Left renal pelvis (tissue), 4 donors: ENCODE measurements at places on chromosomes 12 and 14. TPM values are rescaled to one million over a fixed set of nuclear protein-coding genes. Genes with fewer than 3 reads are reported as not detected.

GRCh38 chr14:26173581-26174110 is 424.2 kb downstream of the NOVA1 start:
- DNase-seq, result no peak

- DNase-seq, result no peak
Observed at GRCh38 chr12:69919495-69919894, 94.5 kb downstream of the MYRFL start.

- no peak for DNase-seq
Observed at GRCh38 chr12:94146166-94146936, 2.0 kb upstream of the PLXNC1 start.

DNA sequence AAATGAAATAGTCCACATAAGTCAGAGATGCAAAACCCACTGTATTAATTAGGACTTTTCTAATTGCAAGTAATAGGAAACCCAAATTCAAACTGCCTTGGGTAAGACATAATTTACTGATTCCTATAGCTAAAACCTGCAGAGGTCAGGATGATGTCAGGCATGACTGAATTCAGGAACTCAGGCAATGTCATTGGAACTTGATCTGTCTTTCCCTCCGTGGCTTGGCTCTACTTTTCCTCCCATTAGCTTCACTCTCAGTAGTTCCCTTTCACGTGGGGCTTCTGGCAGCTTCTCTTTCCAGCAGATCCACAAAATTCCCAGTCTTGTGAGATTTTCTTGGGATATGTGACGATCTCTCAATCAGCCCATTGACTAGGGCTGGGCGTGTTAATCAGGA is 2.4 kb upstream of the JDP2 start:
- DNase-seq, result no peak

- DNase-seq, result no peak
Observed at GRCh38 chr12:27425306-27425705, 21.2 kb upstream of the SMCO2 start.

DNA sequence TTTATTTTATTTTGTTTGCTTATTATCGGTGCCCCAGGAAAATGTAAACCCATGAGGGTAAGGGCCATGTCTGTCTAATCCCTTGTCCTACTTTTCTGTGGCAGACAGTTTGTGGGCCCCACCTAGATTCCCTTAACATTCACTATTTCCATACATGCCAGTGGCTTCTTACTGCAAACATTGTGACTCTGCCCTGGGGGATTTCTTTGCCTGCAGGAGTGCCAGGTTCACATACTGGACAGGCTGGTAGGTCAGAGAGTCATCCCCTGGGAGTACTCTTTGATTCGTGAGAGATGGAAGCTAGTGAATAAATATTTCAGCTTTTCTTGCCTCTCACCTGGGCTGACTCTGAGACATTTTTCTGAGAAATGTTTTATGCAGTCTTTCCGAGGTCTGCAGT is 122.8 kb upstream of the TBX5 start:
- no peak for DNase-seq

DNA sequence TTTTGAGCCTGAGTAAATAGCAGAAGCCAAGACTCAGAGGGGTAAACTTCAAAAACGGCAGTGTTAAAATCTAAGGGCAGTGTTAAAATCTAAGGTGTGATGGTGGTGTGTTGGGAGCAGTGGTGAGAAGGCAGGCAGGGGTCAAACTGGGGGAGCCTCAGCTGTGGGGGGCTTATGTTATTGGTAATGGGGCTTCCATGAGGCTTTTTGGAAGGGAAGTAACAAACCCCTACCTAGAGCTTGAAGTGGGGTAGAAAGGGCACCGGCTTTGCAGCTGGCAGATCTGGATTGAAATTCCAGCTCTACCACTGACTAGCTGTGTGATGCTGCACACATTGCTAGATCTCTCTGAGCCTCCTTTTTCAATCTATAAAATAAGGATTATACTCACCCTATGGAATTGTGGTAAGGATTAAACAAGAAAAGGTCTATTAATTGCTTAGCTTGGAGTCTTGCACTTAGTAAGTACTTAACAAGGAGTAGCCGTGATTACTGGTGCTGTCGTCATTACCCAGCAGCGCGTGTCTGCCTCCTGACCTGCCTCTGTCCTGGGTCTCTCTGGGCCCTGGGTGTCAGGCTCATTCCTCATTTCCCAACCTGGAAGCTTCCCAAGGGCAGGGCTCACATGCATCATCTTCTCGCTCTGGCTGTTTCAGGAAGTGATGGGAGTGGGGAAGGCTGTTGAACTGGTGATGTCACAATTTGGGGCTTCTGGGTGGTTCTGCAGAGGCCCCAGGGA is 18.5 kb upstream of the KRT80 start:
- DNase-seq, result no peak

DNA sequence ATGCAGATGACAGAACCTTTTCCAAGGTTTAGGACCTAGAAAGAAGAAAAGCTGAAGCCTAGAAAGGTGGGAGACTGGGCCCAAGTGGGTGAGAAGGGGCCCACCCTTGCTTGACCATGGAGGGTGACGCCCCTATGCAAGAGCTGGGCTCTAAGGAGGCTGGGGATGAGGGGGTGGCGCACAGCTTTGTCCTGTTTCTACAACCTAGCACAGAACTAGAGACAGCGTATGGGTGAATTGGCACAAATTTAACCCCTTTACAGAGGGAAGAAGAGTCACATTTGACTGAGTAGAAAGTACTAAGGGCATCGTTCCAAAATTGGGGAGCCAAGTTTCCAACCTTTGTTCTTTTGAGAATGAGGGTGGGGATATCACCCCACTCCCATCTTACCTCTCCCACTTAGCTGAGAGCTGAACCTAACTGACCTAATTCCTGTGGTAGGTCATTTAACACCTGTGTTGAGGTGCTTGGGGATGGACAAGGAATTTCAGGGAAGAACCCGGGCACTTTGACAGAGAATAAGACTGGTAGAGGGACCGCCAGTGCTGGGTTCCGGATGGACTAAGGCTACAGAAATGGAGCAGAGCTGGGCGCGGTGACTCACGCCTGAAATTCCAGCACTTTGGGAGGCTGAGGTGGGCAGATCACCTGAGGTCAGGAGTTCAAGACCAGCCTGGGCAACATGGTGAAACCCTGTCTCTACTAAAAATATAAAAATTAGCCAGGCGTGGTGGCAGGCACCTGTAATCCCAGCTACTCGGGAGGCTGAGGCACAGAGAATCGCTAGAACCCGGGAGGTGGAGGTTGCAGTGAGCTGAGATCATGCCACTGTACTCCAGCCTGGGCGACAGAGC is 5.2 kb downstream of the NFKBIA start:
- no peak for DNase-seq

Gene AKAP5
- 7.2 TPM for polyA plus RNA-seq

Gene RHEBL1
- 2.1 TPM for polyA plus RNA-seq

Gene KERA
- polyA plus RNA-seq, result 1.3 TPM

Gene MAP1LC3B2
- 3.9 TPM for polyA plus RNA-seq

Gene CPNE6
- not detected for polyA plus RNA-seq

Gene MANSC4
- 0.40 TPM for polyA plus RNA-seq

Gene TGFB3
- polyA plus RNA-seq, result 16.4 TPM
